ENCODE measurements at places on chromosomes 2 and 18.

GRCh38 chr2:47456851-47457250 lies 53.9 kb downstream of the MSH2 start:
- DNase-seq, result no peak

DNA sequence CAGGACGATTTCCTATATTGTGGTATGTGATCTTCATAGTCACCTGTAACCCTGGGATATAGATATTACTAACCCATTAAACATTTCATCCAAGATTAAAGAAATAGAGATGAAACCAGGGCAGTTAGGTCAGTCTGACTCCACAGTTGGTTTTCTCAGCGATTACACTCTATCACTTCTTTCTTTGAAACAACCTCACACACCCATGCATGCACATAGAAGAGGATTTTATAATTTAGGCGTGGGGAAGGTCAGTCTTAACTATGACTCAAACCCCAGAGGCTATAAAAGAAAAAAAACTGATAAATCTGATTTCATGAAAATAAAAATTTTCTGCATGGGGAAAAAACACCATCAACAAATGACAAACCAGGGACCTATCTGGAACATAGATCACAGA lies 54.2 kb downstream of the BCL2 start:
- no peak for DNase-seq

- DNase-seq, result no peak
These were observed 92.9 kb upstream of the LMAN1 start for GRCh38 chr18:59451963-59452362.

DNA sequence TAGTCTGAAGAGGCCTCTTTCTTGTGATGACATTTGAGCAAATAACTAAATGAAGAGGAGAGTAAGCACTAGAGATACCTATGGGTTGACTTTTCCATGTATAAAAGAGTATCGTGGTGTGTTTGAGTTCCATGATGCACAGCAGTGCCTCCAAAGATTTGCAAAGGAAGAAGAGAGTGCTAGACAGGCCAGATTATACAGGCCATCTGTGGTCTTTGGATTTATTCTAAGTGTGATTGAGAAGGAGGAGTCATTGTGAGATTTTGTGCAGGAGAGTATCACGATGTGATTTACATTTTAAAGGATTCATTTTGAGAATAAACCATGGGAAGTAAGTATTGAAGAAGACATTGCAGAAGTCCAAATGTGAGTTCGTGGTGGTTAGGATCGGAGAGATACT lies 695.9 kb upstream of the FAM98A start:
- no peak for DNase-seq

DNA sequence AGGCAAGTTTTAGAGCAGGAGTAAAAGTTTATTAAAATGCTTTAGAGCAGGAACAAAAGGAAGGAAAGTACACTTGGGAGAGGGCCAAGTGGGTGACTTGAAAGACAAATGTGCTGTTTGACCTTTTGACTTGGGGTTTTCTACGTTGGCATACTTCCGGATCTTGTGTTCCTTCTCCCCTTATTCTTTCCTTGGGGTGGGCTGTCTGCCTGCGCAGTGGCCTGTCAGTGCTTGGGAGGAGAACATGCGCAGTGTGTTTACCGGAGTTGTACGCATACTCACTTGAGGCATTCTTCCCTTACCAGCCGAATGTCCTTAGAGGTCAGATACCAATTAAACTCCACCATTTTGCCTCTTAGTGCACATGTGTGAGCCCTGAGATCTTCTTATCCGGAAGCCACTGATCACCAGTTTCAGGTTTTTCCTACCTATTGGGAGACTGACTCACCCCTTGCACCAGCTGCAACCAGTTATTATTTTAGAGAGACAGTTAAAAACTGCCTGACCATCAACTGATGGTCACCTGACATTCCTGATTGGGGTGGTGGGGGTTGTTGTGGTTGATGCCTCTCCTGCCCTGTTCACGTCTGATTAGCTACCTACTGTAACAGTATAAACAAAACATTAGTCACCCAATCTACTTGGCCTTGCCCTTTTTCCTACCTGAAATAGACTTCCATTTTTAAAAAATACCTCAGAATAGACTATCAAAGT lies 67.5 kb downstream of the NYAP2 start:
- DNase-seq, result no peak

DNA sequence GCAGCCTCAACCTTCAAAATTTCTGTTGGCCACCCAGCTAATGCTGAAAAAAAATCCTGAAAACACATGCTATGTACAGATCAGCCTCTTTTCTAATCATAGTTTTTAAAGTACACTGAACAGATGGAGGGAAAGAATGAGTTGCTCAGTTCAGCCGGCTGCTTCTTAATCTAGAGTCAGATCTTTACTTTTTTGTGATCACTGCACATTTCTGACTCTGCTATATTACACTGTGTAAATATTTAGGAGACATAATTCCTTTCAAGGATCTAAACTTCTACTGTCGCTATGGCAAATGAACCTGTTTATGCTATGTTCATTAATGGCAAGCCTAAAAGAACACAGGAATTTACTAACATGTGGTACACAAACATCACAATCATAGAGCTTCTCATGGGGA lies 114.2 kb downstream of the SRBD1 start:
- DNase-seq, result no peak

DNA sequence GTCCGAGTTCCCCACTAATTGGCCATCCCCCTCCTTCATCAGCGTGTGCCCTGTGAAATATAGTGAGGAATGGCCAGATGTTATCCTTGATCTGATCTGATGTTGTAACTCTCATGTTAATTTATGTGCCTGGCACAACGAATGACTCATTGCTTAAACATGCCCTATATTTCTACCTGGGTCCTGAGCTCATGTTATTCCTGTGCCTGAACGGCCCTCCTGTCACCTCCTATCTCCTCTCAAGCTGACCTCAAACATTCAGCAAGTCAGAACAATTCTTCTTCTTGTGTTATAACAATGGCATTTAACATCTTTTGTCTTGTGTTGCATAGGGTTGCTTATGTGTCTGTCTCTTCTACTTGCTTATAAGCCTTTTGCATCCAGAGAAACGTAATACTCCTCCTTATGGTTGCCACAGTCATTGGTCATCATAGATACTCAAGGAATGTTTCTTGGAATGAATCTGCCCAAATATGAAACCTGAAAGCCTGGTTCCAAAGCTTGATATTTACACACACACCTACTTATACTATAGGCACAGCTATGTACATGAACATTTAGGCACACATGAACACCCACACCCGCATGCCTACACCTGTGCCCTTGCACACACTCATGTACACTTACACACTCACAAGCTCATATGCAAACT lies 80.2 kb upstream of the PHLPP1 start:
- no peak for DNase-seq

DNA sequence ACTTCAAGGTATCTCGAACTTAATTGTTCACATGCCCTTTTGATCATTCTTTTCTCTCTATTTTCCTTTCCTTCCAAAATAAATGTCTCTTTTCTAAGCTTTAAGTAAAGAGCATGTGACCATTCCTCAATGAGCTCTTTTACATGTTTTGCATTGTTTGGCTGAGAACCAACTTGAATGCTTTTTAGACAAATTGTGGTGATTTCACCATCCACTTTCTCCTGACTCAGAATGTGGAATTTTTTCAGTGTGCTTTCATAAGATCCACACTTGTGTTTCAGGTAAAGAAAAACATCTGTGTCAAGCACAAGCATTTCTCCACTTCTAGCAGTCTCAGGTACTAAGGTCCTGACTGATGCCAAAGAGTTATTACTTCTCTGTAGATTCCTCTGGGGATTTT lies 10.7 kb downstream of the RBM43 start:
- no peak for DNase-seq

GRCh38 chr2:226759768-226760167 lies 39.9 kb downstream of the IRS1 start:
- DNase-seq, result no peak

DNA sequence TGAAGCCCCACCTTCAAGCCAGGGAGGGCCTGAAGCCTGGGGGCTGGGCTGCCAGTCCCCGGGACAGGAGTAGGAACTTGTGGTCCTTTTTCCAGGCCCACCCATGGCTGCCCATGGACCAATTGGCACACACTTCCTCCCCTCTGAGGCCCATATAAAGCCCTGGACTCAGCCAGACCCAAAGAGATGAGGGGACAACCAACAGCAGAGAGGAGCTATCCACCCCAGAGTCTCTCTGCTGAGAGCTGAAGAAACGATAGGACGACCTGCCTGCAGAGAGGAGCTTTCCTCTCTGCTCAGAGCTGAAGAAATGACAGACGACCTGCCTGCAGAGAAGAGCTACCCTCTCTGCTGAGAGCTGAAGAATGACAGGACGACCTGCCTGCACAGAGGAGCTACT lies 43.8 kb upstream of the PEX13 start:
- no peak for DNase-seq

- DNase-seq, result no peak
These were observed 434.5 kb upstream of the KLHL29 start for GRCh38 chr2:22950431-22950830.

DNA sequence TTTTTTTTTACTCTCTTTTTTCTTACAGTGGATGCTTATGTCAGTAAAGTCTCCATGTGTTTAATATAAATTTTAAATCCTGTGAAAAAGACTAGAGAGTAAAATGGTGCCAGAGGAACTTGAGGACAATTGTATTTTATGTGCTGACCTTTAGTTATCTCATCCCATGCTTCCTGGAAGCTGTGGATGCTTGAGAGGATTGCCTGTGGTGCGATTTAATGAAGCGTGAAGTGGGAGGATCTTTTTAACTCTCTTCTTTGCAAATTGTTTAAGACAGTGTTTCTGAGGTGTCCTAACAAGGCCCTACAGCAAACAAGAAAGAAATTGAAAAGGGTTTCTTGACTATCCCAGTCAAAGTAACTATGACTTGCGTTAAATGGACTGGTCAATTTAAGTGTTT lies 84.2 kb downstream of the DTNA start:
- no peak for DNase-seq

- DNase-seq, result no peak
These were observed 4.0 kb downstream of the WDR54 start for GRCh38 chr2:74425523-74425922.

- no peak for DNase-seq
These were observed 100.8 kb downstream of the DYSF start for GRCh38 chr2:71554028-71554705.

GRCh38 chr2:27942612-27943547 lies 52.4 kb downstream of the BABAM2 start:
- no peak for DNase-seq

- DNase-seq, result no peak
These were observed 11.4 kb downstream of the KLHL41 start for GRCh38 chr2:169520896-169521295.

DNA sequence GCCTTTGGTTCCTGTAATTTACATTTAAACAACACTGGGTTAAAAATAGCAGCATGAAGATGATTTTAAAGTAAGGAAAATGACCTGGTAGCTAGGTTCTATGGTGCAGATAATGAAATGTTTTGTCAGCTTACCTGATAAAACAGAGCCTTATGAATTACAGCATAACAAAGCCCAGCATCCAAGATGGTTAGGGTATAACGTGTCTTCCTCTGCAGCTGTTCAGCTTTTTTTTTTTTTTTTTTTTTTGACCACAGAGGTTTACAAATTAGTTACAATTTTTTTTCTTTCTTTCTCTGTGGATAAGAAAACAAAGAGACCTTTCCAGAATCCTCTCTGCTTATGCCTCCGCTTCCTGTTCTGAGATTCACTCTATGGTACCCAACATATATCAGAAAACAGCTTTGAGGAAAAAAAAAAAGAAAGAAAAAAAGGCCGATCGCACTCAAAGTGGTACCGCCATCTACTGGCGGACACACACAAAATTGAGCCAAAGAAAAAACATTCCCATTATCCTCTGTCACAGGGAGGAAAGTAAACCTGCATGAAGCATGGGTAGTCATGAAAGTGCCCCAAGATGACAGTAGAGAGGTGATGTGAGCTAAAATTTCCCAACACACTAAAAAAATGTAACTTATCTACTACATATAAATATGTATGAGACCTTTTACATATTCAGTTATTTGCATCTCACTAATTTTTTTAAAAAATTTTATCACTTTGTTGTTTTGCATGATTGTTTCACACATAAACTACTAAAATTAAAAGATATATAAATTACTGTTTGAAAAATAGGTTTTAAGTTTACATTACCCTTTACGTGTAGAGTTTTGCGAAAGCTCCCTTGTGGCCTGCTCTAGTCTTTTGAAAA lies at the start of gene SCN3A:
TSS of gene SCN3A (minus strand) at position 362 of the 871 bp plus-strand sequence. CDS start 27,656 bp downstream, outside the sequence.
- peak; percentile 34 for DNase-seq

DNA sequence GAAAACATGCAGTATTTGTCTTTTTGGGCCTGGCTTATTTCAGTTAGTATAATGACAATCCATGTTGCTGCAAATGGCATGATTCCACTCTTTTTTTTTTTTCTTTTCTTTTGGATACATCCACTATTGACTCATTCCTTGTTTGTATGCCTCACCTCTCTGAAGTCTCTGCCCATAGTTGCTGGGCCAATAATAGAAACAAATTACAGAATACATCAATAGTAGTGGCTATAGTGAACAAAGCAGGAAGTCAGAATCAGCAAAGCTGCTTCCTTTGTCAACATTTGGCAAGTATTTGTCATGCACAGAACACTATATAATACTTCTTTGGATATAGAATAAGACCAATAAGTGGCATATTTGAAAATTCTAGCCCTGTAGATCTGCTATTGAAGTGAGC lies 609.7 kb downstream of the STK39 start:
- no peak for DNase-seq

- DNase-seq, result no peak
These were observed 371.6 kb downstream of the RPRM start for GRCh38 chr2:153106802-153107477.

DNA sequence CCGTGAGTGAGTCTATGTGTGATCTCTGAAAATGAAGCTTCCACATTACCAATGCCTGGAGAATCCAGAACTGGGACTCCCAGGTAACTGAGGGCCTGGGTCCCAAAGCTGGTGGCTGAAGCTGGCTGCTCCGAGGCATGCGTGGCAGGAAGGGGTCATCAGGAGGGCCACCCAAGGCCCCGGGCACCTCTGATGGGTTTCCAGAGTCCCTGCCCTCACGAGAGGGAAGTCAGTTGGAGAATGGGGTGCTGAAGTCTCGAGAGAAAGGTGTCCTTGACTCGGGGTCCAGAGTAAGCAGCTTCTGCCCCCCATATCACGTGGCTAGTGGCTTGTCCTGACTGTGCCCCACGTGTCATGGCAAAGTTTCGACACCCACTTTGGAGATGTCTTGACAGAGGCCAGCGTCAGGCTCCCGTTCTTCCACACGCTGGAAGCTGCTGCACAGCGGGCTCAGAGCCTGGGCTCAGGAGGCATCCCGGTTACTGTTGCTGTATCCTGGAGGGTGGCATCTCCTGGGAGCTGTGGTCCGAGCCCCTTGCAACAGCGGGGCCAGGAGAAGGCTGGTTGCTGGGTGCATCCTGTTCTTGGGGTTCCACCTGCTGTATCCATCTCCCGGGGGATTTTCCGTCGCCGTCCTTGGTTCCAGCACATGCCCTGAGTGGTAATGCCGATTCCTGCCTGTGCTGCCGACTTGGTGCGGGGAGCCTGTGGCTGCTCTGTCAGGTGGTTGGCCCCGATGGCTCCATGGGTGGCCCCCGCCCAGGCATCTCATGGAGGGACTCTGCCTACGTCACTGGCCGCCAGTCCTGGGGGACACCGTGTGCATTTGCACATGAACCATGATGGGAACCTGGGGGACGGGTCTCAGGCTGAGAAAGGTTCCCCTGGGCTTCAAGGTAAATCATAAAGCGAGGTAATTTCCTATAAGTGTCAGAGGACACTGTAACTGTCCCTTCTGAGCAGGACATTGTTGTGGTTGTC lies 183.3 kb upstream of the HDAC4 start:
- DNase-seq, result no peak

Data from BE2C (cell line).